ENCODE measurements at places on chromosomes 12 and 14.

- peak; percentile 80 for DNase-seq
Observed at GRCh38 chr12:4276524-4277204, 3.1 kb downstream of the CCND2 start.

- DNase-seq: no peak
Observed at GRCh38 chr14:67140556-67140955, 48.7 kb upstream of the GARIN2 start.

DNA sequence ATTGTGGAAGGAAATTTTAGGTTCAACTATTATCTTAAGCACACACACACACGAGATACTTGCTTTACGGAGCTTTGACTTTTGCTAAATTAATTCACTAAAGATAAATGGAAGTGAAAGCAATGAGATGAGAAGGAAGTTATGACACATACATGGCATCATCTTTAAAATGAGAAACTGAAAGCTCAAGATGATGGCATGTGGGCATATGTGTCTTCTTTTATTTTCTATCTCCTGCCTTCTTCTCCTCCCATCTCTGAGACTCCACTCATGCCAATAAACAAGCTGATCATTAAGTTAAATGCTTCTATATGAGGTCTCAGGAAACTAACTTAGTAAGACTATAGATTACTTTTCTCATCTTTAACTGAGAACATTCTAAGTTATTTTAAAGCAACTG lies 216.7 kb downstream of the MED13L start:
- DNase-seq: no peak

DNA sequence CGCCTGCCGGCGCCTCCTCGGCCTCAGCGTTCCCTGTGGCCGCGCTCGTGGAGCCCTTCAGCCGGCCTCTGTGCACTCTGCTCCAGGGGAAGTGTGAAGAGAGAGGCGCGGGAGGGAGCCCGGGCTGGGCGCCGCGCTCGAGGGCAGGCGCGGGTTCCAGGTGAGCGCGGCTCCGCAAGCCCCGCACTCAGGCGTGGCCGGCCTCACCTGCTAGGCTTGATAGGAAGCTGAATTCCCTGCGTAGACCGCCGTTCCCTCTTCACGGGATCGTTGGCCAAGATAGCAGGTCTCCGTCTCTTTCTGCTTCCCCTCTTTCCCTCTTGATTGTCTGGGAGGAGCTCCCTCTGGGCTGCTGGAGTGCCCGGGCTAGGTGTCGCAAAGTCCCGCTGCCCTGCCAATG lies 89.7 kb downstream of the ASCL4 start:
- DNase-seq: no peak

DNA sequence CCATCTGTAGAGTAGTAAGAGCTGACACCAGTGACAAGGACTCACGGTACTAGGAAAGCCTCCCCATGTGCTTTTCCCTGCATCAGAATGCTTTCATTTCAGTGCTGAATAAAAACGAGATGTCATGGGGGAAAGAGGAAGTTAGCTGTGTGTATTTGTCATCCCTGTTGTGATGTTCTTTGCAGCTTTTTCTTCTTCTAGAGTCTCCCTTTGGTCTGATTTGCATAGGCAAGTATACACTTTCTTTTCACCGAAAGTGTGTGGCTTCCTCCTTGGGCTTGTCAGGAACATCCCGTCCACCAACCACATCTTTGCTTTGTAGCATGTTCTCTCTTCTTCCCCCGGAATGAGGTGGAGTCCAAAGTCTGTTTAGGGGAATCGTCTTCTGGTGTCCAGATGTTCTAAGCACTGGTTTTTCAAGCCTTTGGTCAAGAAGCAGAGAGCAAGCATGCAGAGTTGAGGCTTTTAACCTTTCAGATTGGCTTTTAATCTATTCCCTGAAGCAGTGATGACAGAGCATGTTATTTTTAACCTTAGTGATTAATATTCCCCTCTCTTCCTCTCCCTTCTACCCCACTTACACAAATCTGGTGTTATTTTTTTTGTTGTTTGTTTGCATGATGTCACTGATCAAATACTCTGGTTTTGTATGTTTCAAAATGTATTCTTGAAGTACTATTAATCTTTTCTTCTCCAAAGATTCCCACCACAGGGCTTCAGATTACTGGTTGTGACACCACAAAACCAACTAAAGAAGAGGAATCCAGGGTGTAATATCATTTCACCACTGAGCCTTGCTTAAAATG lies 163.4 kb downstream of the SAMD4A start:
- no peak for DNase-seq

DNA sequence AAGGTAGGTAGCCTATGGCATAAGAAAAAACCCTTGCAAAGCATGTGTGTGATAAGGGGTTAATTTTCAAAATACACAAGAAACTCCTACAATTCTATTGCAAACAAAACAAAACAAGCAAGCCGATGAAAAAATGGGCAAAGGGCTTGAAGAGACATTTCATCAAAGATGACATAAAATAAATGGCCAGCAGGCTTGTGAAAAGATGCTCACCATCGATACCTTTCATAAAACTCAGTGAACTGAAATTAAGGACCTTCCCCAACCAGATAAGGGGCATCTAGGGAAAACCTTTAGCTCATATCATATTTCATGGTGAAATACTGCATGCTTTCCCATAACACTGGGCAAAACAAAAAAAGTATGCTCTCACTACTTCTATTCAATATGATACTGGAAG lies 131.2 kb downstream of the PPM1H start:
- DNase-seq: no peak

DNA sequence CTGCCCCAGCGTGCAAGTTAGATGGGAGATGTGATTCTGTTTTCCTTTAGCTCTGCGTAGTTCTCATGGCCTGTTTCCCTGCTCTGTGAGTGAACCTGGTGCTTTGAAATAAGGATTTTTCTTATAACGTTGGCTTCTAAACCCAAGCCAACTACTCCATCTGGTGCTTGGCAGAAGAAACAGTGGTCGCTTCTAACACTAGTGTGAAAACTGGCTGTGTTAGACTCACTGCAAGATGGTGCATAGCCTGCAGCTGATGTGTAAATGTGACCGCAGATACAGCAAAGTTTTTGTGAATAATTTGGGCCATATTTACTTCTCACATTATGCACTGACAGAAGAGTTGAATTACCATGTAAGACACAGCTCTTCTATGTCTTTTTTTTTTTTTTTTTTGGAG lies 12.2 kb downstream of the GTF2H3 start:
- no peak for DNase-seq

- no peak for DNase-seq
Observed at GRCh38 chr12:70044167-70044566, 199.1 kb upstream of the CNOT2 start.

DNA sequence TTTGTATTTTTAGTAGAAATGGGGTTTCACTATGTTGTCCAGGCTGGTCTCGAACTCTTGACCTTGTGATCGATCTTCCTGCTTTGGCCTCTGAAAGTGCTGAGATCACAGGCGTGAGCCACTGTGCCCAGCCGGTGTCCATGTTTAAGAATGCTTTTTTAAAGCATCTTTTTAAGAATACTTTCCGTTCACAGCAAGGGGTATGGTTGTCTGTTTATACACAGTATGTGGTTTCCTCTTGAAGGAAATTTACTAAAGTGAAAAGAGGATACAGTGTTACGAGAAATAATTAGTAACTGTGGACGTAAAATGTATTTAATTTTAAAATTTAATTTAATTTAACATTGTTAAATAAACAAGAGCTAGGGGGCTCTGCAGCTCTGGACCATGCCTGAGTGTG lies 73.4 kb downstream of the GSC start:
- DNase-seq: no peak

- DNase-seq: no peak
Observed at GRCh38 chr12:3571724-3572123, 80.7 kb downstream of the PRMT8 start.

GRCh38 chr12:91194500-91194899 lies 11.9 kb upstream of the DCN start:
- DNase-seq: no peak

- peak; percentile 19 for DNase-seq
Observed at GRCh38 chr14:103385929-103386712, 906 bp downstream of the MARK3 start.

- no peak for DNase-seq
Observed at GRCh38 chr12:120468325-120468820, 1.2 kb downstream of the SRSF9 start.

DNA sequence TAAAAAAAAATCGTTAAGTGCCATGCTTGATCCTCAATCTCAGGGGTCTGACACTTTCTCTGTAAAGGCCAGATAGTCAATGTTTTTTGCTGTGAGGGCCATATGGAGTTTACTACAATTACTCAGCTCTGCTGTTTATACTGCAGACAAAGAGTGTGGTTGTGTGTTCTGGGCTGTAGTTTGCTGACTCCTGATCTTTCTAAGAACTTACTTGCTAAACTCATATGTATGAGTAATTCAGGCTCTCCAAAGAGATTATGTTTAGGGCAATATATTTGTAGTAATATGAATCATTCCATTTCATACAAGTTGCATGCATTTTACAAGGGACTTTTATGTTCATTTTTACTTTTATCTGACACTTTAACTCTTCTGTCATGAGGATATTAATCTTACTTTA lies 188.2 kb downstream of the TMTC2 start:
- DNase-seq: no peak

GRCh38 chr12:28759333-28759732 lies 389.7 kb upstream of the FAR2 start:
- no peak for DNase-seq

DNA sequence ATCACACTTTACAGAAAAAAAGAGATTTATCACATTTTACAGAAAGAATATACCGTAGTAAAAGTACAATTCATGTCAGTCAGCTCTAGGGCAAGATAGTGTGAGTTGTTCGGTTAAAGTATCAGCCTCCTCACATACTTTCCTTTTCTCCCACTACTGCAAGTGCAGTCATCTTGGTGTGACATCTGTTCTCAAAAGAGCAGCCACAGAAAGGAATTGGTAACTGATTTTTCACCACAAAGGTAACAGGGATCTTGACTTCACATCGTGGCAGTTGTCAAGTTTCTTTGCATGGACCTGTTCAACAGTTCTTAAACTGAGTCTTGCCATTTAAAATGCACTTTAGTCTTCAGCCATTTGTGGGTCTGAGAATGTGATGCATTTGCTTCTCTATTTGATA lies 5.0 kb upstream of the E2F7 start:
- no peak for DNase-seq

DNA sequence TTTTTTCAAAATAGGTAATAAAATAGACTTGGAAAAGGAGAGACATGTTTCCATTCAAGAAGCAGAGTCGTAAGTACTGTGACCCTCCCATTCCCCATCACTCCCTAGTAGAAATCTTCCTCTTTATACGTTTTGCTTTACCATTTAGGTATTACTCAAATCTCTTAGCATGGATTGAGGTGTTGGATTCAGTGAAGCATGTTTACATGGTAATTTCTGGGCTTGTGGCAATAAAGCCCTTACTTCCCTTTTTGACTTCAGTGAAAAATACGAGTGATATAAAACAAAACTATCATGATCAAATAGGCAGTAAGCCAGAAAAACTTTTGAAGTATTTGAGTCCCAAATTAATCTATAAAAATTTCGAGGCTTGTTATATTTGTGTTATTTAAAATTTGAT lies 27.4 kb downstream of the RAB21 start:
- DNase-seq: no peak

DNA sequence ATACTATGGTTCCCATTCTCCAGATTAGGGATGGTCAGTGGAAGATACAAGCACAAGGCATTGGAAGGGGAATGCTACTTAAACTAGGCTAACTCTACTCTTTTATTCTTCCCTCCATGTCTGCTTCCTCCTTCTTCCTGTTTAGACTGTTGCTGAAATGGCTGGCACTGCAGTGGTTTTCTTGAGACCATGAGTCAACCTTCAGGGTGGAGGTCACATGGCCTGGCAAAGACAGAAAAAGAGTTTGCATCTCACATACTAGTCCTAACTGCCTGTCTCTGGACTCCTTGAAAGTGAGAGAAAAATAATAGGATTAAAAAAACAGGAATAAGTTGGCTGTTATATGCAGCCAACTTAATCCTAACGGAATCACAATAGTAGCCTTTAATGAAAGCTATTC lies 37.0 kb downstream of the ALDH1L2 start:
- DNase-seq: no peak

GRCh38 chr12:23810329-23810902 lies 139.1 kb downstream of the SOX5 start:
- no peak for DNase-seq

DNA sequence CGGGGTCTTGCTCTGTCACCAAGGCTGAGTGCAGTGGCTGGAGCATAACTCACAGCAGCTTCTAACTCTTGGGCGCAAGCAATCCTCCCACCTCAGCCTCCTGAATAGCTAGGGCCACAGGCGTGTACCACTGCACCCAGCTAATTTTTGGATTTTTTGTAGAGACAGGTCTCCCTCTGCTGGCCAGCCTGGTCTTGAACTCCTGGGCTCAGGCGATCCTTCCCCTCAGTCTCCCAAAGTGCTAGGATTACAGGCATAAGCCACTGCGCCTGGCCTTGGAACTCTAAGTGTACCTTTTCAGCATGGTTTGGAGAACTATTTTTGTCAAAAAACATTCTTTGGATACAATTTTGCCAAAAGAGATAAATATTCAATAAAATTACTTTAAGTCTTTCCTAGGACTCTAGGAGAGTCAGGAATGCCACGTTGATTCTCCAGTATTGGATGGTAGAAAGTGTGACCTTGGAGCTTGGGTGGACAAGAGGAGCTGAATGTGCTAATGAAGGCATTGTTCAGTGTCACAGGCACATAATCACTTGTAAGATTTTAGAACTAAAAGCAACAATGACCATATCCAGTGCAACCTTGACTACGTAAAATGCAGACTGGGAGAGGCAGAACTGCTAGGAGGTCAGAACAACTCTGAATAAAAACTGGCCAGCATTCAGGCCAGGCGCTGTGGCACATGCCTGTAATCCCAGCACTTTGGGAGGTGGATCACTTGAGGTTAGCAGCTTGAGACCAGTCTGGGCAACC lies 2.8 kb downstream of the SRSF9 start:
- DNase-seq: peak; percentile 16

GRCh38 chr12:110465024-110465423 lies 3.0 kb downstream of the GPN3 start:
- no peak for DNase-seq

DNA sequence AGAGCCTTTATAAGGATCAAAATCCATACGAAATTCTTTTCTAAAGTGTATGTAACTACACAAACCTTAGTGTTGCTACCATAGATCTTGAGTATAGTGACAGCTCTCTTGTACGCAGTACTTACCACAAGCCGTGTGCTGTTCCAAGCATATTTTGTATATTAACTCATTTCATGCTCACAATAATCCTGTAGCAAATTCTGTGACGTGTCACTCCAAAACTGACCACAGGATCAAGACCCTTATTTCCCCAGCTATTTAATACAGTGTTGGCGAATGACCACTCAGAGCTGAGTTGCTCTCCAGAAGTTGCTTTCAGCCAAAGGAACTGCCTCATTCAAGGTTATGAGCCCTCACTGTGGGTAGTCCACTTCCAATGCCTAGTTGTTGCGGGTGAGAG lies 169.8 kb downstream of the BTG1 start:
- no peak for DNase-seq

Measured in T-helper 9 cell (primary cell).